Type B pancreatic cell (in vitro differentiated cells): ENCODE measurements at places on chromosomes 16 and 17. TPM values are rescaled to one million over a fixed set of nuclear protein-coding genes. Genes with fewer than 3 reads are reported as not detected.

GALR2 gene
- 0.94 and 1.3 TPM in 2 replicates for total RNA-seq

ETV4 gene
- total RNA-seq = 18.3 and 28.2 TPM in 2 replicates

ZSCAN10 gene
- not detected in 2 replicates for total RNA-seq

TMEM256 gene
- total RNA-seq = 89.8 and 90.3 TPM in 2 replicates

PIK3R6 gene
- not detected in 2 replicates for total RNA-seq

VTN gene
- 20.3 and 54.1 TPM in 2 replicates for total RNA-seq

TMC6 gene
- 94.4 and 122 TPM in 2 replicates for total RNA-seq

ALOX15 gene
- total RNA-seq = 2.1 and 4.9 TPM in 2 replicates

DNA sequence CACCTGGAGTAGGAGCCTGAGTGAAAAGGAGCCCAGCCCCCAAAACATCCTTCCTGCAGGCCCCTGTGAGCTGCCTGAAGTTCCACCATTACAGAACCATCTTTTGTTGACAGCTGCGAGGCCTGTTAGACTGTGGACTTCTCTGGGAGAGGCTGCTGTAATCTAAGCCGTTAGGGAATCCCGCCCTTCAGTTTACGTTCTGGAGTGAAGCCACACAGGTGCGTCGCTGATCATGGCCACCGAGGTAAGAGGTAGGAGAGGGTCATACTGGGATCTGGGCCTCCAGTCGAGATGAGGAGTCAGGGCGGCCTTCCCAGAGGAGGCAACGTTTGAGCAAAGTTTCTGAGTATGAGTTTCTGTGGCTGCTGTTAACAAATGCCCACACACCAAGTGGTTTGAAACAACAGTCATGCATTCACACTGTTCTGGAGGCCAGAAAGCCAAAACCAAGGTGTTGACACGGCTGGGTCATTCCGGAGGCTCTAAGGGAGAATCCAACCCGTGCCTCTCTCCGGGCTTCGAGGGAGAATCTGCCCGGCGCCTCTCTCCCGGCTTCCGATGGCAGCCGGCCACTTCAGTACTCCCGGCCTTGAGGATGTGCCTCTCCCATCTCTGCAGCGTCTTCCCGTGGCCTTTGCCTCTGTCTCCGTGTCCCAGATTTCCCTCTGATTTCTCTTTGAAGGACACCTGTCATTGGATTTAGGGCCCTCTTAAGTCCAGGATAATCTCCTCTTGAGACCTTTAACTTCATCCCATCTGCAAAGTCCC is 26.6 kb upstream of the ATP2C2 start:
- no peak overlapping the region for H3K4me3 ChIP-seq
- no peak for DNase-seq
- no peaks in the 10 kb centered on the region for H3K4me1 ChIP-seq
- no peaks in the 10 kb centered on the region for H3K27me3 ChIP-seq
- no peak overlapping the region for H3K27ac ChIP-seq

- H3K4me3 ChIP-seq = no peak overlapping the region
- DNase-seq = no peak
- no peaks in the 10 kb centered on the region for H3K27me3 ChIP-seq
- H3K4me1 ChIP-seq = peaks cover 9% of the 10 kb centered on the region
These were observed 6.8 kb downstream of the LDHD start for GRCh38 chr16:75109732-75110243.

- peak overlapping the region; percentile 86 for H3K27ac ChIP-seq
- peaks cover 5% of the 10 kb centered on the region for H3K27me3 ChIP-seq
- peak overlapping the region; percentile 84 for H3K4me3 ChIP-seq
- H3K4me1 ChIP-seq = peaks cover 20% of the 10 kb centered on the region
- peaks cover 5% of the 10 kb centered on the region for H3K36me3 ChIP-seq
- peak; percentile 83 for DNase-seq
These were observed 2.6 kb upstream of the PITPNC1 start for GRCh38 chr17:67374329-67375053.

DNA sequence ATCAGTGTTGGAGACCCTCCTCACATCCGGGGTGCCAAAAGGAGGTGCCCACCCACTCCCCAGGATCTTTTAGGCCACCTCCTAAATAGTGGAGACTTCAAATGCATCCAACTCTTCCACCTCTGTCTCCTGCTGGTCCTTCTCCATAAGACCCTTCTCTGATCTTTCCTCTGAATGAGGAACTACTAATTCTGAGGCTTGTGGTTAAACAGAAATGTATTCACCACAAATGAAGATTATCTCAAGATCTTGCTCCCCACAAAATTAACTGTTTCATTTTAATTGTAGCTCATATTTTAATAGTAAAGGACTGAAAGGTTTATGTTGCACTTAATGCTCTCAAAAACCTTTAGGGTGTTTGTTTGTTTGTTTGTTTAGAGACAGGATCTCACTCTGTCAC is 34.1 kb downstream of the TLE7 start:
- peaks cover 39% of the 10 kb centered on the region for H3K27me3 ChIP-seq
- H3K4me3 ChIP-seq = no peak overlapping the region
- no peaks in the 10 kb centered on the region for H3K36me3 ChIP-seq
- H3K27ac ChIP-seq = no peak overlapping the region
- no peak for DNase-seq

- no peak overlapping the region for H3K4me3 ChIP-seq
- no peak for DNase-seq
- H3K27me3 ChIP-seq = peaks cover 3% of the 10 kb centered on the region
These were observed 20.7 kb downstream of the DNAH9 start for GRCh38 chr17:11618861-11619566.

DNA sequence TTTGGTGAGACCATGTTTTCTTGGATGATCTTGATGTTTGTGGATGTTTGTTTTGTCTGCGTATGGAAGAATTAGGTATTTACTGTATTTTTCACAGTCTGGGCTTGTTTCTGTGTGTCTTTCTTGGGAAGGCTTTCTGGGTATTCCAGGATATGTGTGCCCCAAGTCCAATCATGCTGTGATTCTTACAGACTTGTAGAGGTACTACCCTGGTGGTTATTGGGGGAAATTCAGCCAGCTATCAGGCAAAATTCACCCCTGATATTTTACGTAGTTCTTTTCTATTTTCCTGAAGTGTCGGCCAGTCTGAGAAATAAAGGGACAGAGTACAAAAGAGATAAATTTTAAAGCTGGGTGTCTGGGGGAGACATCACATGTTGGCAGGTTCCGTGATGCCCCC is 33.4 kb upstream of the ARL4D start:
- peak overlapping the region; percentile 35 for H3K27ac ChIP-seq

GRCh38 chr17:73710095-73710592 is 65.9 kb upstream of the SDK2 start:
- H3K27me3 ChIP-seq = peaks cover 35% of the 10 kb centered on the region
- H3K27ac ChIP-seq = peak overlapping the region; percentile 2
- H3K4me3 ChIP-seq = no peak overlapping the region
- H3K36me3 ChIP-seq = no peaks in the 10 kb centered on the region
- peaks cover 6% of the 10 kb centered on the region for H3K4me1 ChIP-seq

DNA sequence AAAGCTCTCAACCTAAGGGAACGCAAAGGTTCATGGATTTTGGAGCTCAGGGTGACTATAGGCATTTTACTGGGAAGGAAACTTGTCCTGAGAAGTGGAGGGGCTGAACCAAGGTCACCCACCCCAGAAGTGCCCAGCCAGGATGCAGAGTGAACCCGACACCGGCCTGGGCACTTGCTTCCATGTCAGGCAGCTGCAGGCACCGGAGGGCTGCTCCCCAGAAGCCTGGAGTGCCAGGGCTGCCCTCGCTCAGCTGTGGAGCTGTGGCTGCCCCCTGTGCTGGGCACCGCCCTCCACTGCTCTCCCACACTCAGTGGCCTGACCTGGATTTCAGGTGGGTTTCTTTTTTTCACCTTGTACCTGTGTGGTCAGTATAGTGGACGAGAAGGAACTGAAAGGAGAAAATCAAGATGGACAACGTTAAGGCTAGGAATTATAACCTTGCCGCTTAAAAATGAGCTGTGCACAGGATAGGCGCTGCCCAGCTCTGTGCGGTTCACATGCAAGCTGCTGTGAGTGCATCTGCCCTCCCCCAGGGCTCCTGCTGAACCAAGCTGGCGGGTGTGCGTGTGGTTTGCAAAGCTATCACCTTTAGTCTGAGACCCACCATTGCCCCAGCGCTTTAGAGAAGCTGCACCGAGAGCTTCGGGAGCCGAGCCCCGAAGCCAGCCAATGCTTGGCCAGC is 2.2 kb downstream of the MAPK8IP3 start:
- H3K27me3 ChIP-seq = no peaks in the 10 kb centered on the region
- H3K27ac ChIP-seq = no peak overlapping the region
- no peaks in the 10 kb centered on the region for H3K36me3 ChIP-seq

DNA sequence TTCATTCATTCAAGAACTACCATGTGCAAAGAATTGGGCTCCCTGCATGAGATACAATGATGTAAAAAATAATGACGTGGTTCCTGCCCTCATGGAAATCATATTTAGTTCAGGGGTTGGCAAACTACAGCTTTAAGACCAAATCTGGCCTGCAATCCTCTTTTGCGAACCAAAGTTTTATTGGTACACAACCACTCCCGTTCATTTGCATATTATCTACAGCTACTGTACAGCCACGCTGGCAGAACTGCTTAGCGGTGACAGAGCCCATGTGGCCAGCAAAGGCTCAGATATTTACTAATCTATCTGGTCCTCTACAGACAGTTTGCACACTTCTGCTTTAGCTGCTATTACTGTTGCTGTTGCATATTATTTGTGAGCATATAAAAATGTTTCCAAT is 167.7 kb downstream of the XYLT1 start:
- no peak for DNase-seq
- no peaks in the 10 kb centered on the region for H3K27me3 ChIP-seq
- no peaks in the 10 kb centered on the region for H3K36me3 ChIP-seq
- H3K27ac ChIP-seq = no peak overlapping the region
- no peak overlapping the region for H3K4me3 ChIP-seq
- H3K4me1 ChIP-seq = peaks cover 49% of the 10 kb centered on the region
